Foreskin fibroblast (primary cell): ENCODE measurements at places on chromosomes 11 and 22.

- DNase-seq: peak; percentile 84
Observed at GRCh38 chr11:112588252-112588694, 327.6 kb upstream of the PLET1 start.

- no peak for DNase-seq
Observed at GRCh38 chr11:73579641-73580434, 18.1 kb downstream of the FAM168A start.

GRCh38 chr11:87851234-87851633 is 324.0 kb downstream of the RAB38 start:
- DNase-seq: peak; percentile 16

DNA sequence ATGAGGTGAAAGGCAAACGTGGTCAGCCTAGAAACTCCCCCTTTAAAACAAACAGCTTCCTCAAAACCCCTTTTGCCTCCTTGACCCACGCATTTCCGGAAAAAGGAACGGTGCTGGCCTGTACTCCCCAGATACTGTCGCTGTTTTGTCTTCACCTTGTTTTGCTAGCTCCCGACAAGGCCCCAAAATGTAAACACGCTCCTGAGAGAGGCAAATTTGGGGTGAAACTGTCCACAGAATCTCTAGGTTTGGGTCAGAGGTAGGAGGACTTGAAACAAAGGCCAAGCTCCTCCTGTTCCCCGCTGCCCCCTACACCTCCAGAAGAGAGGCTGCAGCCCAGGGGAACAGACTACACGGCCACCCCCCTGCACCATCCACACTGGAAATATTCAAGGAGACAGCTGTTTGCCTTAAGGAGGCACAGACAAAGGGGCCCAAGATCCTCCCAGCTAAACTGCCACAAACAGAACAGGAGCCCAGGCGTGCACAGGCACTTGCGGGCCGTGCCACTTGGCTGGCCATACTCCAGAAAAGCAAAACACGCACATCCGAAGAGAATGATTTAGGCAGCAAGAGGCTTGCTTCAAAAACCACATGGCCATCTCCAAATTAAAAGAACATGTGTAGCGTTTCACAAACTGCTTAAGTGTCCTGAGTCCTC is 160.5 kb upstream of the GRK3 start:
- DNase-seq: peak; percentile 78

- no peak for DNase-seq
Observed at GRCh38 chr11:119531623-119532022, 108.7 kb upstream of the THY1 start.

- no peak for DNase-seq
Observed at GRCh38 chr11:15695096-15695721, 580.5 kb downstream of the INSC start.
